Stimulated activated CD4-positive, alpha-beta T cell treated with anti-CD3 and anti-CD28 coated beads, Interleukin-15, amount 100 ng/mL, for 48 hours (primary cell): ENCODE measurements at places on chromosomes 11 and 22.

GRCh38 chr22:28111501-28112189 is 192.6 kb upstream of the PITPNB start:
- no peak for DNase-seq

DNA sequence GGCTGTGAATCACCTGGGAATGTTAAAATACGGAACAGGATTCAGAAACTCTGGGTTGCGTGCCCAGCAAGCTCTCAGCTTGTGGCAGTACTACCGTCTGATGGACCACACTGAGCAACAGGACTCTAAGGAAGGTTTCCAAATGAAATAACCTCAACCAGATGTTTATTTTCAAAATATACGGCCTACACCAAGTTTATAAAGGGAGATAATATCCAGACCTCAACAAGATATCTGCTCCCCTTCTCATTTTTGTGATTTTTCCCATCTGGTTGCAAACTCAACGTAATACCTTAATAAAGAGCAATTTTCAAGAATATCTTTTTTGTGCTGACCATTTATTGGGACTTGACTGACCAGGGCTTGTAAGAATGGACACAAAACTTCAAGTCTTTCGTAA is 49.4 kb downstream of the SLC25A17 start:
- no peak for DNase-seq

DNA sequence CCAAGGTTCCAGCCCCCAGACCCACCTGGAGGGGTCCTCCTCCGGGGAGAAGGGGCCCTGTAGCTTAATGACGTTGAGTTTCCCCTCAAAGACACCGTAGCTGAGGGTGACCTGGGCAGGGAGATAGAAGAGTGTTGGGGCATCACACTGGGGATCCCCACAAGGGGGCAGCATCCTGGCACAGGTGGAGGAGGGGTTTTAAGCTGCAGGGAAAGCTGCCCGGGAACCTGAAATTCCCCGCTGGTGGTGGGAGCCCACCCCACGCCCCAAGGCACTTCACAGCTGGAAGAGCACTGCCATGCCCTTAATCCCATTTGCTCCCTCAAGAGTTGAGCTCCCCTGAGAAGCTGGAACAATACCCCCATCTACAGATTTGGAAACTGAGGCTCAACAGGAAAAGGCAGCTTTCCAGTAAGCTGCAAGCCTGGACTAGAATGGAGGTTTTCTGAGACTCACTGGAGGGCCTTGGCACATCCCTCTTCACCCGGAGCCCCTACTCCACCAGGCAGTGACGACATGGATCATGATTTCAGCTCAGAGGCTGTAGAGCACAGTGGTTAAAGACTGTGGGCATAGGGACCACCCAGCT is 13.7 kb downstream of the MFNG start:
- no peak for DNase-seq

DNA sequence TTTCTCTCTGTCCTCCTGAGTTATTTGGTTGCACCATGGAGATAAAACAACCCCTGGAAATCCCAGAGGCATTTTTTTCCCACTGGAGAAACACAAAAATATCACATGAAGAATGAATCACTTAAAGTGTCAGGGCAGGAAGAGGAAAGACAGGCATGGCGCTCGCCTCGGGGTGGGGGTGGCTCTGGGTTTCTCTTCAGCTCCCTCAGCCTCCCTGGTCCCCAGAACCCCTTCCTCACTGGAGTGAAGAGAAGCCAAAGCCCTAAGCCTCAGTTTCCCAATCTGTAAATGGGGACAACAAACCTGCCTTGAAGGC is 938 bp downstream of the SHISAL1 start:
- DNase-seq: no peak
